ENCODE measurements at places on chromosomes 16 and 17. TPM values are rescaled to one million over a fixed set of nuclear protein-coding genes. Genes with fewer than 3 reads are reported as not detected.

CCDC43 gene
- 16.6 TPM for total RNA-seq

SNAI3 gene
- 0.66 TPM for total RNA-seq

WFDC1 gene
- 1.3 TPM for total RNA-seq

SPATA22 gene
- 0.29 TPM for total RNA-seq

DNA sequence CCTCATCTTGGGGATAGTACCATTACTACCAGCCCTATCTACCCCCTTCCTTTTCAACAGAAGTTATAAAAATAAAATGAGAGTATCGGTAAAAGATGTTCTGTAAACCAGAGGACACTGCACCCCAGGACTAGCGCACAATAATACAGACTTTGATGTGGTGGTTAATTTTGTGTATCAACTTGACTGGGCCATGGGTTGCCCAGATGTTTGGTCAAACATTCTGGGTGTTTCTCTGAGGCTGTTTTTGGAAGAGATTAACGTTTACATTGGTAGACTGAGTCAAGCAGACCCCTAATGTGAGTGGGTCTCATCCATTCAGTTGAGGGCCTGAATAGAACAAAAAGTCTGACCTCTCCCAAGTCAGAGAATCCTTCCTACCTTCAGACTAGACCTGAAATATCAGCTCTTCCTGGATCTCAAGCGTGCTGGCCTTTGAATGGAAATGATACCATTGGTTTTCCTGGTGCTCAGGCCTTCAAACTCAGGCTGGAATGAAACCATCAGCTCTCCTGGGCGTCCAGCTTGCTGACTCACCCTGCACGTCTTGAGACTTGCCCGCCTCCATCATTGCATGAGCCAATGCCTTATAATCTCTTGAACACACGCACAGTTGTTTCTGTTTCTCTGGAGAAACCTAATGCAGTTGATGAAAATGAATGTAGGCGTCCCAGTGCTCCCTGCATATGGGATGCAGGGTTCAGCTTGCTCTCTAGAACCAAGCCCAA, 10.1 kb downstream of the MRM1 start:
- DNase-seq = no peak

DNA sequence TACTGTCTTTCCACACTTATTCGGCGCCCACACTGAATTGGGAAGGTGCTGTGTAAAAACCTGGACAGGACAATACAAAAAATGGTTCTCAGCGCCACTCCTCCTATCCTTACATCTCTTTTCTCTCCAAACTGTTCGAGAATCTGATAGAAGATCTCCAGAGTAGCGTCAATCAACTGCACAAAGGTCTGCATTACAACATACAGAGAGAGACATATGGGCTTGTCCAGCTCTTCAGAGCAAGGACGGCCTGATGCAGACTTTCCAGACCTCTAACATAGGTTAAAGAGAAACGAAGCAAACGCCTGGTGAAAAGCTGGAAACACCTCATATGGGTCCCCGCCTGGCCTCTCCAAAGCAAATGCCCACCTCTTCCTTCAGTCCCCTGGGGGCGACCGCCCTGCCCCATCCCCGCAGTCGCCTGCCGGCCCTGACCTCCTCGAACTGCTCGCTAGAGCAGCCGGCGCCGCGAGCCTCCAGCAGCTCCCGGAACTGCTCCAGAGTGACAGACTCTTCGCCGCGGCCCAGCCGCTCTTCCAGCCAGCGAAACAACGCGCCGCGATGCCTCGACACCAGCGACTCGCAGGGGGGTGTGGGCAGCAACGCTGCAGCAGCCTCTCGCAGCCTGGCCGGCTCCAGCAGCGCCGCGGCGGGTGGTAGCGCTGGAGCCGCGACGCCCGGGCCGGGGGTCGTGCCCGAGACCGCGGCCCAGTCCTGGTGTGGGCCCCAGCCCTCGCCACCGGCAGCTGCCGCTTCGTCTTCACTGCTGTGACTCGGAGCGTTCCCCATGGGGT, 526 bp downstream of the ZZEF1 start:
- no peak for DNase-seq

DNA sequence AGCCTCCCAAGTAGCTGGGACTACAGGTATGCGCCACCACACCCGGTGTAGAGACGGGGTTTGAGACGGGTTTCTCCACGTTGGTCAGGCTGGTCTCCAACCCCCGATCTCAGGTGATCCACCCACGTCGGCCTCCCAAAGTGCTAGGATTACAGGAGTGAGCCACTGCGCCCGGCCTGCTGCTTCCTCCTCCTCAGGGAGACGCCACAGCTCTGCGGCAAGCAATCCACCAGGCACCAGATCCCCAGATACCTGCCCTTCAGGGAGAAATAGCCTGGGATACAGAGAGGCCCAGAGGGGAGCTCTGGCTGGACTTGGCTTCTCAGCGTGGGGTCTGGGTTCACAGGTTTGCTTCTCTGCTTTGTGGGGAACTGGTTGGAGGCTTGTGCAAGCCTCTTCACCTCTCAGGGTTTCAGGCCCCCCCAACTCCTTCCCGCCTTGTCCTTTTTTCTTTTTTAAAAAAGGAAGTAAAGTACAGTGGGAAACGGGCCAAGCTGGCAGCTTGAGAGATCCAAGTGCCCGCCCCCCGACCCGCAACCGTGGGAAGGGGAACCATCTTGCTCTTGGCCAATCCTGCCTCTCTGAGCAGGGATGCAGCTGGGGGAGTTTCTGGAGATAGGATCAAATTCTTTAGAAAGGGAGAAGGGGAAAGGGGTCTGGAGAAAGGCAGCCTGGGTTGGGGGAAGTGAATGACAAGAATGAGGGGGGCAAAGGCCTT, 2.6 kb upstream of the SPHK1 start:
- DNase-seq = no peak

GRCh38 chr17:43599835-43600234, 53.7 kb upstream of the ETV4 start:
- DNase-seq = peak; percentile 37

DNA sequence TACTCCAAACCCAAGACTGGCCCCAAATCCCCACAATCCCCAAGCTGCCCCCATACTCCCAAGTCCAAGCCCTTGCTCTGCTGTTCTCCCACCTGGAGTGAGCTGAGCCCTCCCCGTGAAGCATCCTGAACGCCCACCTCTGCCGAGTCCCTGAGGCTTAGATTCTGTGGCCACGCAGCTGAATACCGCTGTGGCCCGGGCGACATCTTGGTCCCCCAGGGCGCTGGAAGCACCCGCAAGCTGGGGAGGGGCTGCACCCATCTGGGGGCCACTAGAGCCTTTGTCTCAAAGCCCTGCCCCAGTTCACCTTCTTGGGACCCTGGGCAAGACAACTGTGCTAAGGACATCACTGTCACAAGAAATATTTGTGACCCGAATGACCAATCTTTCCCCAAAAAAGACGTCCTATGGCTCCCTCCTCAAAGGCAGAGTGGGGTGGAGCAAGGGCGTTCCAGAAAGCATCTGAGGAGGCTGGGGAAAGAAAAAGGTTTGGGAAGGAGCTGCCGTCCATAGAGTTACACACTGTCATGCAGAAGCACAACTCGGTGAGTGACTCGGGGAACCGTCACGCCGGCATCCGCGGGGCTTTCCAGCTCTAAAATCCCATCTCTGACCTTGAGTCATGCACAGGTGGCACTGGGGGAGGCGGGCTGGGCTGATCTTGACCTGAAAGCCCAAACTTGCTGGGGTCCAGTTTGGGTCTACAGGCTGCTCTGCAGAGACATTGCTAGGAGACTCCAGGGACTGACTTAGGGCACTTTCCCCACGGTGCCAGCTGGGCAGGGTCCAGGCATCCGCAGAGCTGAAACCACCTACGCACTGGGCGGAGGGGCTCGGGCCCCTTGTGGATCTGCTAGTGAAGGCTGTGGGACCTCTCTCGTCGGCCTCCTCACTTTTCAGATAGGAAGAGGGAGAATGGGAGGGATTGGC, 6.6 kb downstream of the PTX4 start:
- DNase-seq = no peak

GRCh38 chr17:42642336-42642735, 16.7 kb upstream of the TUBG2 start:
- no peak for DNase-seq

Measured in breast epithelium (tissue), 4 donors.